ENCODE measurements at places on chromosomes 13 and 19.

DNA sequence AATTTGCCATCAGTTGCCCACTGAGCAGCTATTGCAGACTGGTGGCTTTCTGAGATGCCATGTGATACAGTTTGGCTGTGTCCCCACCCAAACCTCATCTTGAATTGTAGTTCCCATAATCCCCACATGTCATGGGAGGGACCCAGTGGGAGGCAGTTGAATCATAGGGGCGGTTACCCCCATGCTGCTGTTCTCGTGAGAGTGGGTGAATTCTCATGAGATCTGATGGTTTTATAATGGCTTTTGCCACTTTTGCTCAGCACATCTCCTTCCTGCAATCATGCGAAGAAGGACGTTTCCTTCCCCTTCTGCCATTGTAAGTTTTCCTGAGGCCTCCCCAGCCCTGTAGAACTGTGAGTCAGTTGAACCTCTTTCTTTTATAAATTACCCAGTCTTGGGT lies 34.8 kb upstream of the ANKRD10 start:
- DNase-seq, result no peak

DNA sequence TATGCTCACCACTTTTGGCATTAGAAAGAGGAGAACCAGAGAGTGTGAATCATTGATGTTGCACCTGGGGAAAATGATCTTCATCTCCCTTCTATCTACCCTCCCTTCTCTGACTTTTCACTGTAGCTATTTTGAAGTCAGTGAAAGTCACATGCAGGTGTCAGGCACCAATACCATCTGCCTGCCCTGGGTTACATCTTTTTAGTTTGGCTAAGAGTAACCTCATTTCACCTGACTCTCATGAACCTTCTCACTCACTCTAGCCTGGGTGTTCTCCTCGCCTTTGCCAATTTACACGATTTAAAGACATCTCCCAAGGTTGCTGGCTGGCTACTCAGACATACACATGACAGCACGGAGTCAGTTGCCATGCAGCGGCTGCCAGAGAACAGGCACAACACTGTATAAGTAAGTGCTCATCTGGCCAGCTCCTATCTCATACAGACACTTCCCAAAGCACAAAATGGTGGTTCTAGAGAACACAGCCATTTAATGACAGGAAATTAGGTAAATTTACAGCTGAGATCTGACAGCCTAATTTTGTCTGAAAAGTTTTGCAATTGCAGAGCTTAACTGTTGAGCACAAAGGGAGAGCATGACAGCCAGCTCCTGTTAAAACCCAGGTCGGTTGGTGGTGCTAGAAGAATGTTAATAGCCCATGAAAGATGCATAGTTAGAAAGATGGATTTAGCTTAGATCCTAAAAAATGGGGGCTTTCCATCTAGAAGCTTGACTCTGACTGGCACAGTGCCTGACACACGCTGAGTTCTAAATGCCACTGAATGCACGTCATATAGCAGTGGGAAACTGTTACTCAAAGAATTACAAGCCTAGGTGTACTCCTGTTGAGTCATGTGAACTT lies 32.5 kb downstream of the LCP1 start:
- no peak for DNase-seq

GRCh38 chr19:3073931-3074595 lies 11.8 kb upstream of the TLE5 start:
- no peak for DNase-seq

DNA sequence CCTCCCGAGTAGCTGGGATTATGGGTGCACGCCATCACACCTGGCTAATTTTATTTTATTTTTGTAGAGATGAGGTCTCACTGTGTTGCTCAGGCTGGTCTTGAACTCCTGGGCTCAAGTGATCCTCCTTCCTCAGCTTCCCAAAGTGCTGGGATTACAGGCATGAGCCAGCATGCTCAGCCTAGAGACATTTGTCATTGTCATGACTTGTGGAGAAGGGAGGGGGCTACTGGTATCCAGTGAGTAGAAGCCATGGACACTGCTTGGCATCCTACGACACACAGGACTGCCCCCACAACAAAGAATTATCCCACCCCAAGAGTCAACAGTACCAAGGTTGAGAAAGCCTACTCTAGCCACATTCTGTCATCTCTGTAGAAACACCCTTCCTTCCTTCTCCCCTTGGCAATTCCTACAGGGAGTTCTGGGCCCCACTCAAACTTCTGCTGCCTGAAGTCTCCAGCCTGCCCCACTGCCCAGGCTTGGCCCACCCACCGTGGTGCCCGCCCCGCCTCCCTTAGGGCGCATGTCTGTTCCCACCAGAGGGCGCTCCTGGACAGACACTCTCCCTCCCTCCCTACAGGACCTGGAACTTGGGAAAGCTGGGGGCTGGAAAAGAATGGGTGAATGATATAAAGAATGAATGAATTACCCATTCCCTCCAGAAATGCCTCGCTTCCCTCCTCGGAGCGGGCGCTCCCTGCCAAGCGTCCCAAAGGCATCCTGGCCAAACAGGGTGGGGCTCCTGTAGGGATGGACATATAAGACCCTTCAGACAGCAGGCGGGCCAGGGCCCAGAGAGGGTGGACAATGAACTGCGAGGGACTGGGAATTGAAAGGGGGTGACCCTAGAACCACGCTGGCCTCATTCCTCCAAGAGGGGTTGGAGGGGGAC lies 5.5 kb upstream of the EMP3 start:
- DNase-seq, result peak; percentile 75

GRCh38 chr19:45821570-45821969 lies 6.5 kb upstream of the RSPH6A start:
- DNase-seq, result no peak

DNA sequence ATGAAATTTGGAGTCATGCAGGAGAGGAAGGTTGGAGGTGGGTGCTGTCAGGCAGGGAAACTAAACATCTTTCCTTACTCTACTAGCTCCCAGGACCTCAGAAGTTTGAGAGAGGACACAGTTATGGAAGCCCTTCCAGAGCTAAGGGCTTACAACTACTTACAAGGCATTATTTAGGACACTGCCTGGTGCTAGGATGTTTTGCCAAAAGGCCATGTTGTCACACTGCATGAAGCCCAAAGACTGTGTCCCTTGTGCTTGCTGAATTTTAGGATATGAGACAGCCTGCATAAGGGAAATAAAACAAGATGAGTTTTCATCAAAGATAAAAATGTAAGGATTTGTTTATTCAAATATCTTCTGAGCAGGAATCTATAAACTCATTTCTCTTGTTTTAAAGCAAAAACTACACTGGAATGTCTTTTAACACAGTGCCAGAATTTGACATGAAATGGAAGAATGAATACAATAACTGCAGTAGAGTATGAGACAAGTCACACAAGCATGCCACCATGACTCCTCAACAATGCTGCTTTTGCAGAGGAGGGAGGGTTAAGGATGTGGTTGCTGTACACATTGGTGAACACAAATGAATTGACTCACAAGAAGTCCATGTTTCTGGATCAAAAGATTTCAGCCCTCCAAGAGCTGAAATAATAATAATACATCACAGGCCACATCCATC lies 258.4 kb downstream of the SPRY2 start:
- no peak for DNase-seq

- no peak for DNase-seq
Observed at GRCh38 chr19:18665771-18666202, 17.7 kb upstream of the CRTC1 start.

DNA sequence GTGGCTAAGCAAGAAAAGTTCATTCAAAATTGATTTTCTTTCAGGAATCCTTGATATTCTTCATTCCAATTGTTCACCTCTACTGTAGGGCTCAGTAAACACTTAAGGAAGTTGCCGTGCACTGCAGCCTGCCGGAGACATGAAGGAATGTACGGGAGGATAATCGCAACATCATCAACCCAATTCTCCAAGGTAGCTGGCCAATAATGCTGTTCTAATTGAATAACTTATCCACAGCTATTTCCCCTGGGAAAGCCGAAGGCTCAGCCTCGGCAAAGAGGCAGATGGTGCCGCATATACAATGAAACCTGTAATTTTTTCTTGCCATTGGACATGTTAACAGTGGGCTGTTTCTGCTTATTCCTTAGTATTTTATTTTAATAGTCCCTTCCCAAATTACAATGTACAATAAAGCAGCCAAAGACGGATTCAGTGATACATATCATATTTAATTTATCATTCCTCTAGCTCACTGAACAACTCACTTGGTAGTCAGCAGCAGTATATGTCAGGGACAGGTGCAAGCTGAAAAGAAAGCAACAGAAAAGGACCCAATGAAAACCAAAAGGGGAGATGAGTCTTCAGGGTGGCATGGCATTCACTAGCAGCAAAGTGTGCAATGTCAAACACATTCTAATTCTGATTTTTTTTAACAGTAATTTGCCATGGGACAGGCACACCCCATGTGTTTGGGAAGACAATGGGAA lies 420.5 kb upstream of the KLF12 start:
- no peak for DNase-seq

DNA sequence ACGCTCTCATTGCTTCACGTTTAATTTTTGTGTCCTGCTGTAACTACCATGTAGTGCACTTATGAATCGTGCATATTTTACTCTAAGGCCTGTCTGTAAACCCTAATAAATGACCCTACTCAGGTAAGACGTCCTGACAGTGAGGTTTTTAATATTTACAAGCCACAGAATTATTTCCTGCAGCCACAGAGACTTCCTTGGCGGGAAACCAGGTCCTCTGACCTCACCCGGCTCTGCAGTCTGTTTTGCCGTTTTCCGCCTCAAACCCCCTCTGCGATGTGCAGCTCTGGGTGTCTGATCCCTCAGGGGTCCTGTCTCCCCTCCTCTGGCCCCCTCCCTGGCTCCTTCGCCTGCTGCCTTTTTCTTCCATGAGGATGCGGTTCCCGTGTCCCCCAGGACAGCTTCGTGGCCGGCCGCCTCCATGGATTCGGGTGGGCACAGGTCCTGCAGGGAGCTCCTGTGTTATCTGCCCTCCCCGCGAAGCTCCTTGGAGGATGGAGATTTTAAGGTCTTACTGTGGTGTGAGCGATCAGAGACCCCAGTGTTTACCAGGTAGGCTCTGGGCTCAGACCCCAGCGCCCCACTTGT lies 66.3 kb downstream of the MCF2L start:
- DNase-seq, result no peak

GRCh38 chr13:93455861-93456260 lies 229.3 kb downstream of the GPC6 start:
- DNase-seq, result no peak
